ENCODE measurements at places on chromosomes 7 and 10.

- DNase-seq: no peak
These were observed 86.0 kb downstream of the LARP4B start for GRCh38 chr10:845526-845925.

GRCh38 chr10:110649347-110650264 is 5.5 kb downstream of the RBM20 start:
- DNase-seq: no peak

DNA sequence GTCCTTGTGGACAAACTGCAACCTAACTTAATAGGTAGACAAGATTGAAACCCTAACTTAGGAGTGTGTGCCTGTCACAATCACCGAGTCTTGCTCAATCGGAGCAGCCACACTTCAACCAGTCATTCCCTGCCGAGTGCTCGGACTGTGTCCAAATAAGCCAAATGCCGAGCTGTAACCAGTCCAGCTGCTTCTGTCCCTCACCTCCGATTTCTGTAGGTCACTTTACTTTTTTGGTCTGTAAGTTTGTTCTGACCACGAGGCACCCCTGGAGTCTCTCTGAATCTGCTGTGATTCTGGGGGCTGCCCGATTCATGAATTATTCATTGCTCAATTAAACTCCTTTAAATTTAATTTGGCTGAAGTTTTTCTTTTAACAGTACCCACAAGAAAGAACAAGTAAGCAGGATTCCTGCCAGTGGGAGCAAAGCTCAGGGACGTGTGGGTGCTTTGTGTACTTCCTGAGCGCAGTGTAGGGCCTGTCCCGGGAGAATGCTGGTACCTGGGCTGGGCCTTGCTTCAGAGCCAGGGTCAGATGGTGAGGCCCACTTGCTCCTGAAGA is 140.1 kb downstream of the ACTR3B start:
- DNase-seq: no peak

DNA sequence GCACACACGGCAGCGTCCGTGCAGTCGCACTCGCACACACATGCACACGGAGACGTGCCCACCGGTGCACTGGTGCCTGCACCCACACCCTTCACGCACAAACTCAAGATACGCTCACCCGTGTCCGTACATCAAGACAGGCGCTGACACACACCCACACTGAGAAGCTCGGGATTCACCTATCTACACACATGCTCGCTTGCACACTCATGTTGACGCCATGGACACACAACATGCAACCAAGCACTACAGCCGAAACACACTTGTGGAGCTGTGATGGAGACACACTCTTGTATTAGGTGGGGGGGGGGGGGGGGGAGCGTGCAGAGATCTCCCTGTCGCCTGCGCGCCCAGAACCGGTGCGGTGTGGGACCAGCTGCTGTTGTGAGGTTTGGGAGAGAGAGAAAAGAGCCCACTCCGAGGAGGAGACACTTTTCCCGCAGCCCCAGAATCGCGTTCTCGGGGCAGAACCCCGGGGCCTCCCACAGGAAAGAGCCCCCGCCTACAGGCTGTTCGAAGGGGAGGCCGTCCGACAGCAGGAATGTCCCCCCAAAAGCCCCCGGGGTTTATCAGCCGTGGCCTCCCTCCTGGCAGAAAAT is 605 bp upstream of the NFKB2 start:
- no peak for DNase-seq

DNA sequence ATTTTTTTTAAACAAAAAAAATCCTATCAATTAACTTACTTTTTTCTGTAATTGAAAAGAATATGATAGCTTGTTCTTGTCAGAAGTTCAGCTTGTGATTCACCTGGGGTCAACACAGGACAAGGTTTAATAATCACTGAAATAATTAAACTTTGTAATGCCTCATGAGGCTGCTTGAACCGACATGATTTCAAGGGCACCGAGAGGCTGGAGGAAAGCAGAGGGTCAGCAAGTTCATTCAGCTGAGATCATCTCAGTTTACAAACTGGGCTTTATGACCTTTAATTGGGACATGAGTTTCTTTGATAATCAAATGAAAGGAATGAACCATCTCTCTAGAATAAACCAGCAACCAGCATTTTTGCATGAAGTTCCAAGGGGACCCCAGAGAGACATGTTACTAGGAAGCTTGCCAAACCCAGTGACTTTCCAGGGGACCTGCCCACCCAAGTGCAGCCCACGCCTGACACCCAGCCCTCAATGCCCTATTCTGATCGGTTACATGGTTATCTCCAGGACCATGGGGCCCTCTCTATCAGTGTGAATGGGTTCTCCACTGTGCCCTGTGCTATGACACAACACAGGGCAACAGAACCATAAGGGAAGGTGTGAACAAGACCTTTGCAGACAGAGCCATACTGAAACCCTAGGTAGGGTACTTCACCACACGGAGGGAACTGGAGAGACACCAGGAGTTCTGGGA is 7.8 kb upstream of the CYP3A4 start:
- no peak for DNase-seq

DNA sequence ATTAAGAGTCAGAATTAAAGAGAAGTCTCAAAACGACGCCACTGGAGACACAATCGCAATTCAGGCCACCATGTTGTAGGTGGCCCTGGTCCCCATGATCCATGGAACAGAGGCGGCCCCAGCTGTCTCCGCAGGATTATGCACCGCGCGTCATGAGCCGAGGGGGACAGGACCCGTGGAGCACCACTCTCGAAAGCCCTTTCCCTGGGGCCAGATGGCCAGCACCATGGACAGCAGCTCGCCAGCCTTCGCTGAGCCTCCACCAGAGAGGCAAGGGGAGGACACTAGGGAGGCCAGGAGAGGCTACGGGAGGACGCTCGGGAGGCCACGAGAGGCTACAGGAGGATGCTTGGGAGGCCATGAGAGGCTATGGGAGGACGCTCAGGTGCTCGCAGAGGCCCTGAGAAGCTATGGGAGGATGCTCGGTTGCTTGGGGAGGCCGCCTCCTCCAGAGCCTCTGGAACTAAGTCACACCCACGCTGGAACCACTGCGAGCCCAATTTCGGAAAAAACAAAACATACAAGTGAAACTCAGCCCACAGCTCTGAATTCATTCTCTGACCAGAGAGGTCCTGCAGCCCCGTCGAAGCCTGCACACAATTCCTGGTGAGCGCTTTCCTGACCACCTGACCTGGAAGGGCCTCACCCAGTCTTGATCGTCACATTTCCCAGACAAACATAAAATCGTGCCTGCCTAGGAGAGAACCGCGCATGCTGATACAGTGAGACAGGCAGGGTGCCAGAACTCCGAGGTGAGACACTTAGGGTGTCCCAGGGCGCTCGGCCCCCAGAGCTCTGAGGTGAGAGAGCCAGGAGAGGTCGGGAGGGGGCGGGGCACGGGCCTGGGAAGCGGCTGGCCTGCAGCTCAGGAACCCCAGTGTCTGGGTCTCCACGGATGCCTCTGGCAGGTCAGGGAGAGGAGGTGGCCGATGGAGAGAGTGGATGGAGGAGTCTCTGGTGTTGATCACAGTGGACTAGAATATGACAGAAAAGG is 224.4 kb downstream of the PTPRN2 start:
- DNase-seq: no peak

- DNase-seq: no peak
These were observed 8.7 kb upstream of the CAMK2B start for GRCh38 chr7:44333911-44334733.

DNA sequence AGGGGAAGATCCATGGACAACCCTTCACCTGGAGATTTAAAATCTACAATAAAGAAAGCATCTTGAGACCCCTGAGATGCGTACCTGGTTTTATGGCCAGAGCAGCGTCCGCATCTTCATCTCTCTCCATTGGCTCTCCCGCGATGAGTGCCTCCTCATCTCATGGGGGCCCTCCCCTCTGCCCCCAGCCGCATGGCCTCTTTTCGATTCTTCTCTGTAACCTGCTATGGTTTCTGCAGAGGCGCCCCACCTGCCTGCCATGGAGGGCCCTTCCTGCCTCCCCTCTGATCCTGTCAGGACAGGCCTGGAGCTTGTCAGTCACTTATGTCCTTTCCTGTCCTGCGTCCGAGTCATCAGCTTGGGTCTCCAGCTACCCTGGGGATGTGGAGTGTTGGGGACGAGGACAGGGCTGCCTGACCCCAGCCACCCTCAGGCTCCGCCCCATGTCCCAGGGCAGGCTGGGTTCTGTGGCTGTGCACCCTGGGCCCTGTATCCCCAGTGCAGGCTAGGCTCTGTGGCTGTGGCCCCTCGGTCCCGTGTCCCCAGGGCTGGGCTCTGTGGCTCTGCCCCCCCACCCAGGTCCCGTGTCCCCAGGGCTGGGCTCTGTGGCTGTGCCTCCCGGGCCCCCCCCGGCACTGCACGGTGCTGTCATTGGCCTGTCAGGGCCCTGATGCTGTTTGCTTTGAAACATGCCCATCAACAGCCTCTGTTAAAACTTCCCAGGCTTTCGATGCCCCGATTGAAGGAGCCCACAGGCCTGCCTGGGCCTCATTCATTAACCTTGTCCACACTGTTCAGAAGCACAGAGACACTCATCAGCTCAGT is 99.8 kb downstream of the WDR37 start:
- no peak for DNase-seq

DNA sequence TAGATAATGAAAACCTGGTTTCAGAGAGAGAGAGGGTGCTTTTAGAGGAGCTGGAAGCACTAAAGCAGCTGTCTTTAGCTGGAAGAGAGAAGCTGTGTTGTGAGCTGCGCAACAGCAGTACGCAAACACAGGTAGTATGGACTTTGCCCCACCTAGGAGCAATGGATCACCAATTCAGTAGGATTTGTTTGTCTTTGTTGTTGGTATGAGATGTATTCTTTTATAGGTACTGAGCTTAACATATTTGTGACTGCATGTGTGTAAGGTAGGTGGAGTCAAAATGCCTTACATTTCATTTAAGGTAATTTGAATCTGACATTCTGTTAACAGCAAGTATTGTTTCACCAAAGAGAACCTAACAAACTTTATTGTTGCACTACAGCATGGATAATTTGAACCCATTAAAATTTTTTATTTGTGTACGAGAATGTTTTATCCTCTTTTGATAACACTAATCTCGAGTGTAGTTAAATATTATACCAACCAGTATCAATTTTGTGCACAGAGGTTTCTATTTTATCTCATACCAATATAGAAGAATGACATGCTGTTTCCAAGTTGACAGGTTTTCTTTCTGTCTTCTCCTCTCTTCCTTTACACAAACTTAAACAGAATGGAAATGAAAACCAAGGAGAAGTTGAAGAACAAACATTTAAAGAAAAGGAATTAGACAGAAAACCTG is 92.1 kb downstream of the CYP51A1 start:
- no peak for DNase-seq

- no peak for DNase-seq
These were observed 337.6 kb downstream of the CDC14C start for GRCh38 chr7:49261928-49262327.

DNA sequence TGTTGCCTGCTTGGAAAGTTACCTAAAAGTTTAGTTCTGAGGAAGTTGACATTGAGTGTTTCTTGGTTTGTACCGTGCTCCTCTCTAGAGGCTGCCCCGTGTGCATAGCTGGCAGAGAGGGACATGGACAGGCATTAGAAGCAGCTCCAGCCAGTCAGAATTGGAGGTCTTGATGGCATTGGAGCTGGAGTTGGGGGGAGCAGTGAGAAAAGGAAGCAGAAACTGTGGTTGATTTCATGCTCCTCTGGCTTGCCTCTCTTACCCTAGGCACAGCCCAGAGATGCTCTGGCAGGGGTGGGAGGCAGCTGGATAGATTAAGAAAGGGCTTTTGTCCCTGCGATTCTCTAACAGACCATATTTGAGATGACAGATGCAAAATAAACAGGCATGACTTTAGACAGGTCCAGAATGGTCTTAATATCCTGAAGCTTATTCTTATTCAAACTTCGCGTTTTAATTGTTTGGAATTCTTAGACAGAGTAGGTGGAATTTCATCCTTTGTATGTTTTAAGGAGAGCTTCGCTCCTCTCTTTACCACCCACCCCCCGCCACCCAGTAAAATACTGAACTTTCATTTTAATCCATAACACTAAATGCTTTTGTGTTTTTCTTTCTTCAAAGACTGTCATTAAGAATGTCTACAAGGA is 73.5 kb upstream of the GLCCI1 start:
- DNase-seq: no peak

DNA sequence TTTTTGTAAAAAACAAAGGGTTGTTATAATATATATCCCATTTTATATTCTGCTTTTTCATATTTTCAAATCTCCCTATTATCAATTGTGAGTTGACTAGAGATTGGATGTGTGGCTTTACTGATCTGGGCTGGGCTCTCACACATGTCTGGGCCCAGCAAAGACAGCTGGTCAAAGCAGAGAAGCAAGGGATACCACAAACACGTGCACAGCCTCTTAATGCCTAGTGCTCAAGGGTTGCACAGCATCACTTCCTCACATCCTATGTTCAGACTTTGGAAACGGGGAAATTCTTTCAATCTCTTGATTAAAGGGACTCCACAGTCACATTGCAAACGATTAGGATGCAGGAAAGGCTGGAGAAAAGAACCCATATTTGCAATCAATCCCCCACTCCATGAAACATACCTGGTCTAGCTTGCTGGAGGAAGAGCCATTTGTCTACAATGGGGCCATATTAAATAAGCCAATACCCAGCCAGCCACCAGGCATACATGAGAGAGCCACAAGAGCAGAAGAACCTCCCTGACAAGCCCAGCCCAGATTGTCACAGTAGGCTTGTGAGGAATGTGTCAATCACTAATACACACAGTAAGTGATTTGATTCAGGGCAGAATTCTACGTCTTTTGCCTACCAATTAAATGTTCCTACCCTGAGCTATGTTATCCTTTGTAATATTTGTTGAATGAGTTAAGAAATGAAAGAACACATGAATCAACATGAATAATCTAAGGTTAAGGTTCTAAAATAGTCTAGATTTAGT is 431.2 kb downstream of the TNS3 start:
- DNase-seq: no peak

- DNase-seq: no peak
These were observed 134.6 kb downstream of the ZNF438 start for GRCh38 chr10:30897048-30897447.

DNA sequence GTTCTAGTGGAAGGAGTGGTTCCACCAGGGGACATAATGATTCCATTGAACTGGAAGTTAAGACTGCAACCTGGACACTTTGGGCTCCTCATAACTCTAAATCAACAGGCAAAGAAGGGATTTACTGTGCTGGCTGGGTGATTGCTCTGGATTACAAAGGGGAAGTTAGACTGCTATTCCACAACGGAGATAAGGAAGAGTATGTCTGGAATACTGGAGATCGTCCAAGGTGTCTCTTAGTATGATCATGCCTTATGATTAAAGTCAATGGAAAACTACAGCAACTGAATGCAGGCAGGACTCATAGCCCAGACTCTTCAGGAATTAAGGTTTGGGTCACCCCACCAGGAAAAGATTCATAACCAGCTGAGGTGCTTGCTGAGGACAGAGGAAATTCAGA is 310.6 kb upstream of the MGMT start:
- no peak for DNase-seq

DNA sequence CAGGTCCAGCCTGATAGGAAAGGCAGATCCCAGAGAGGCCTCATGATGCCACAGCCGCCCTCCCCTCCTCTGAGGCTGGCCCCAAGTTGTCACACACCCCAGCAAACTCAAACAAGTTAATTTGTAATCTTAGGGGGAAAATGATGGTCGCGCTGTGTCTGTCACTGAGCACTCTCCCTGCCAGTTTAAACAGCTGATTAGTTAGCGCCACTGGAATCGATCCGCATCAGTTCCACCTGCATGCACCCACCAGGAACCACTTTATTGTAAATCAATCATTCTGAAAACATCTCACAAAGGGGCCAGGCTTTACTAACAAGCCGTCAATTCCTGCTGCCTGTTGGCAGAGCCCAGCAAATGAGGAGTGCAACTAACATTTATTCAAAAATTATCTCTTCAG is 870.9 kb downstream of the KCNMA1 start:
- no peak for DNase-seq

GRCh38 chr10:35889971-35890675 is 248.0 kb upstream of the FZD8 start:
- no peak for DNase-seq

All from cortex of kidney (tissue), 1 donor.